ENCODE measurements at places on chromosomes 16 and 17. TPM values are rescaled to one million over a fixed set of nuclear protein-coding genes. Genes with fewer than 3 reads are reported as not detected.

CLEC18A gene
- 0.75 TPM for total RNA-seq

TAC4 gene
- not detected for total RNA-seq

GRCh38 chr17:10477701-10478100 lies 8.3 kb upstream of the MYH4 start:
- no peak for DNase-seq

GRCh38 chr17:39627047-39627711 lies 427 bp downstream of the PPP1R1B start:
- DNase-seq = no peak

NPIPB9 gene
- total RNA-seq = not detected

GRCh38 chr16:84067640-84068039 lies 25.0 kb upstream of the SLC38A8 start:
- DNase-seq = no peak

GRCh38 chr17:10120109-10120485 lies 78.3 kb downstream of the GAS7 start:
- no peak for DNase-seq

NPIPA1 gene
- total RNA-seq = 88.7 TPM

- DNase-seq = no peak
Measured at GRCh38 chr17:55705847-55706246, 16.8 kb downstream of the TMEM100 start.

DNA sequence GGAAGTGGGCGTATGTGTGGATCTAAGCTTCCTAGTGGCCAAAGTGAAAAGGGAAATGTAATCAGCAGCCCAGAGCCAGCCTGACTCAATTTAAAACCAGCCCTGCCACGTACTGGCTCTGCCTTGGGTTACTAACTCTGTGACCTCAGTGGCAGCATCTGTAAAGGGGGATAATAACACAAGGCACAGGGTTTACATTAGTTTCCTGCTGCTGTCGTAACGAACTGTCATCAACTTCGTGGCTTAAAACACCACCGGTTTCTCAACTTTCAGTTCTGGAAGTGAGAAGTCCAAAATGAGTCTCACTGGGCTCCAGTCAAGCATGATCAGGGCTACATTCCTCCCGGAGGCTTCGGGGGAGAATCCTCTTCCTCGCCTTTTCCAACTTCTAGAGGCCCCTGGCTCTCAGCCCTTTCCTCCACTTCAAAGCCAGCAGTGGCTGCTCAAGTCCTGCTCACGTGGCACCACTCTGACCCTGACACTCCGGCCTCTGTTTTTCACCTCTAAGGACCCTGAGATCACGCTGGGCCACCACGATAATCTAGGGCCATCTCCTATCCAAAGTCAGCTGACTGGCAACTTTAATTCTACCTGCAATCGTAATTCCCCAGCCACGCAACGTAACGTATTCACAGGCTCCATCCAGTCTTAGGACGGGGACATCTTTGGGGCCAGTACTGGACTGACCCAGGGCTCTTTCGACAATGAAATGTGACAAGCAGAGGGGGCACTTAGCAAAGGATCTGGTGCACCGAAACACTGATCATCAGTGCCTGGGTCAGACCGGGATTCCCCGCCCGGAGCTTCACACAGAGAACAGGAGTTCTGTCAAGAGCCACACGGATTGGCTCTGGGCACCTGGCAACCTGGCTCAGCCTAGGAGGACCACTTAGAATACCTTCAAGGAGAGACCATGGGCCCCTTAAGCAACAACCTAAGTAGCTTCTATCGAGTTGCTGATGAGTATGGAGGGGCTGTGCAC lies 14.5 kb downstream of the TMC6 start:
- DNase-seq = no peak

HSF4 gene
- 16.1 TPM for total RNA-seq

GRCh38 chr16:11546608-11547061 lies 40.1 kb downstream of the LITAF start:
- no peak for DNase-seq
